ENCODE measurements at places on chromosomes 5 and 9.

- no peak for DNase-seq
Measured at GRCh38 chr5:55438998-55439397, 95.8 kb downstream of the PLPP1 start.

- DNase-seq = no peak
Measured at GRCh38 chr5:158529454-158529853, 570.3 kb downstream of the EBF1 start.

GRCh38 chr5:159669559-159669958 lies 246.7 kb upstream of the ADRA1B start:
- no peak for DNase-seq

GRCh38 chr9:34592895-34593601 lies 3.5 kb upstream of the CNTFR start:
- DNase-seq = no peak

GRCh38 chr5:37940931-37941623 lies 101.2 kb upstream of the GDNF start:
- DNase-seq = no peak

DNA sequence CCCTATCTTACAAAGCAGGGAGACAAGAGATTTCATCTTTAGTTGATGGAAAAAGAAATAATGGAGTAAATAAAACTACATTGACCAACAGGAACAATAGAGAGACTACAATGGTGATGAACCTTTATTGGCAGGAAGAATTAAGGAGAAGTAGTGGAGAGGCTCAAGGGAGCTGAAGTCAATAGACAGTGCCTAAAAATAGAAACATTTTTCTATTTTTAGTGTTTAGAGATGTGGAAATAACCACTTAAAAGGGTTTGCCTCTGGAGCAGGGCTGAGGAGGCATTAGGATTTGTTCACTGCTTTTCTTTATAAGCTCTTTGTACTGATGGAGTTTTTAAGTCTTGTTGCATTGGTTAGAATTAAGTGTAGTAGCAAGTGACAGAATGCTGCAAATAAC lies 98.4 kb upstream of the ERCC6L2 start:
- no peak for DNase-seq

DNA sequence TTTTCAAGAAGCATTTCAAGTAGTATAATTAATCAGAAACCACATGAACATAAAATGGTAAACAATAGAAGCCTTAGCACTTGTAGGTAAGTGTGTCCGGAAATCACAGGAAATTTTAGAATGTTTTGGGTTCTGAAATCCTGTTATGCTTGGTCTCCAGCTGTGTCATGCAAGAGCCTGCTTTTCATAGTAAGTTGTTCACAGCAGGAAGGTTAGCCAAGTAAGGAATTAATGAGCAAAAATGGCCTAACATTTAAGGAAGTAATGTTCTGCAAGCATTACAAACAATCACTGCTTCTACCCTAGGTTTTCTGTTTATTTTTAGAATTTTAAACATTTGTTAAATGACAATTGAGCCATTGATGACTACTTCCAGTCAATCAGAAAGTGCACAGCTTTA lies 669.5 kb downstream of the SLCO4C1 start:
- DNase-seq = no peak

DNA sequence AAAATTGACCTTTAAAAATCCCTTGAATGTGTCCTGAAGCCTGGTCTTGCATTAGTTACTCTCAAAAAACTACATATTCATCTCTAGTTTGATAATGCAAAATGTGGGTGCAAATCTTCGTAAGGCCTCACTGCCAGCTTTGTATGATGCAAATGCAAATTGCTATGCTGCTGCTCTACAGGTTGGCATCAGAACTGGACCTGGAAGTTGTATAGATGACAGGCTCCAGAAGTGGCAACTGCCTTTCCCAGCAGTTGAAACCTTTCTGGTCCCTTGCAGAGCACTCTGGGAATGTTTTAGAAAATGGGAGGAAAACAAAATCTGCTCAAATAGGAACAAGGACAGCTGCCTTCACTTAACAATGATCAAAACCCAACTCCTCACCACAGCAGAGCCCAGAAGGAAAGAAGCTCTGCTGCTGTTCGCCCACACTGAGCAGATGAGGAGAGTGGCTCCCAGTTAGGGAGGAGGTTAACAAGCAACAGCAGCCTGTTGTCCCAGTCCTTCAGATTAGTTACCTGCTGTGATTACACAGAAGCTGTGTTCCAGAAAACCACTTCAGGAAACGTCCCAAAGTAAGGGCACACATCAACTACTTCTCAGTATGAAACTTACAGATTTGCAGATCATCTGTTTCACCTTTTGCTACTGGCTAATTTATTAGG lies 93.5 kb downstream of the PLPP1 start:
- DNase-seq = no peak

DNA sequence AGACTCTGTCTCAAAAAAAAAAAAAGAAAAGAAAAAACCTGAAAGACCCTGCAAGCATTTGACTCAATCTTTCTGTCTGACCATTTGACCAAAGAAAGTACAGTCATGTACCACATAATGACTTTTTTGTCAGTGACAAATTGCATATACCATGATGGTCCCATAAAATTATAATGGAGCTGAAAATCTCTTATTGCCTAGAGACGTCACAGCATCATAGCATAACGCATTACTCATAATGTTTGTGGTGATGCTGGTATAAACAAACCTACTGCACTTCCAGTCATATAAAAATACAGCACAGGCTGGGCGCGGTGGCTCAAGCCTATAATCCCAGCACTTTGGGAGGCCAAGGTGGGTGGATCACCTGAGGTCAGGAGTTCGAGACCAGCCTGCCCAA lies 10.5 kb downstream of the ECM2 start:
- DNase-seq = no peak

GRCh38 chr5:123429993-123430392 lies 6.8 kb upstream of the CEP120 start:
- DNase-seq = no peak

DNA sequence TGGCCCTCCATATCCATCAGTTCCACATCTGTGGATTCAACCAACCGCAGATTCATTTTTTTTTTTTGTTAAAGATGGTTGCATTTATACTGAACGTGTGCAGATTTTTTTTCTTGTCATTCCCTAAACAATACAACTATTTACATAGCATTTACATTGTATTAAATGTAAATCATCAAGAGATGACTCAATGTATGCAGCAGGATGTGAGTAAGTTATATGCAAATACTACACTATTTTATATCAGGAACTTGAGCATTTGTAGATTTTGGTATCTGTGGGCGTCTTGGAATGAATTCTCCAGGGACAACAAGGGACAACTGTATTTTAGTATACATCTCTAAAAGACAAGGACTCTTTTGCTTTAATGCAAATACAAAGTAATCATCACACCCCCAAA lies 299.2 kb upstream of the ZNF608 start:
- DNase-seq = no peak

GRCh38 chr5:15598294-15598902 lies 98.4 kb downstream of the FBXL7 start:
- no peak for DNase-seq

DNA sequence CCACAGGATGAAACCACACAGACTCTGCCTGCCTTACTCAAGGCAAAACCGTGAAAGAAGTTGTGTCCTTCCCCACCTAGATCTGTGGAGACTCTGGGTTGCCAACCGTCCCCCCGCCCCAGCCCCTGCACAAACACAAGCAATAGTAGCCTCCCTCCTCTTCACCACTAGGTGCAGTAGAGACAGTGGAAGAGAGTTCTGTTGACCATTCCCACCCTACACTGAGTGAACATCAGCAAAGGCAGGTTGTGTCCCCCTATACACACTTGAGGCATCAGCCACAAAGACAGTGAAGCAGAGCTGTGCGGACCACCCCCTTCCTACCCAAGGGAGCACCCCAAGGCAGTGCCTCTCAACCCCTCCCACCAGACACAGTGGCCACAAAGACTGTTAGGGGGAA lies 223.7 kb upstream of the NFIL3 start:
- DNase-seq = no peak

DNA sequence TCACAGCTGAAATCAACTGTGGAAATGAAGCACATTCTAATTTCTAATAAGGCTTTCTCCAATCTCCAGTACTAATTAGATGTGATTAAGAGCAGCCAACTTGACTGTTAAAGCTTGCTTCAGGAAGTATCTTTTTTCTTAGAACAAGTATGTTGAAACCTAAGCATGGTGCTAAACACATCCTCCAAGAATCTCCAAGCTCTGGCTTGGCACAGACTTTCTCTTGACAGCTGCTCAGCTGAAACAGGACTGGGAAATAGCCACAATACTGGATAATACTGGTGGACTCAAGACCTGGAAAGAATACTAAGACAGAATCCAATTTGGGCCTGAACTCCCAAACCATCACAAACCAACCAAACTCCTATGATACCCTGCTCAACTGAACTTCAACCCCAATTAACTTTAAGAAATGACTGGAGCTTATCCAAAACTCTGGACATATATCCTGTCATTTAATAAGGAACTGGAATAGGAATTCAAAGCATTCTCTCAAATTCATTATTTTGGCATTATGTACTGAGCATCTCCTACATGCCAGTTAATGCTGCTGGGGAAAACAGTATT lies 16.2 kb downstream of the PRKAA1 start:
- no peak for DNase-seq

- DNase-seq = no peak
Measured at GRCh38 chr5:5146530-5147160, 6.5 kb downstream of the ADAMTS16 start.

DNA sequence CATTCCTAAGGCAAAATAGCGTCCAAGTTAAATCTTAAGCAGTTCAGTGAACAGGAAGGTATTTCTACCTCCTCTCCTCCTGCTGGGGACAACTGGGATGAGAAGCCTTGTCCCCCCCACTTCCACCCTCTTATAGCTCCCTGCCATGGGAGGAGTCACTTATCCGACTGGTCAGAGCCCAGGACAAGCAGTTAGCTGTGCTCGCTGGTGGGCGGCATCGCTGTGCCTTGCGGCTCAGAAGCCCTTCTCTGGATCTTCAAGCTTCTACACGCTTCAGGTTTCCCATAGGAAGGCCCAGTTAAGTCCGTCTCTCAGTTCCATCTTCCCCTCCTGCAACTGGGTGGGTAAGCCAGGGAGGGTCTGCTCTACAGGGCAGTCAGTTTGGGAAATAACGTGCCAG lies 77.2 kb downstream of the PAX5 start:
- no peak for DNase-seq

DNA sequence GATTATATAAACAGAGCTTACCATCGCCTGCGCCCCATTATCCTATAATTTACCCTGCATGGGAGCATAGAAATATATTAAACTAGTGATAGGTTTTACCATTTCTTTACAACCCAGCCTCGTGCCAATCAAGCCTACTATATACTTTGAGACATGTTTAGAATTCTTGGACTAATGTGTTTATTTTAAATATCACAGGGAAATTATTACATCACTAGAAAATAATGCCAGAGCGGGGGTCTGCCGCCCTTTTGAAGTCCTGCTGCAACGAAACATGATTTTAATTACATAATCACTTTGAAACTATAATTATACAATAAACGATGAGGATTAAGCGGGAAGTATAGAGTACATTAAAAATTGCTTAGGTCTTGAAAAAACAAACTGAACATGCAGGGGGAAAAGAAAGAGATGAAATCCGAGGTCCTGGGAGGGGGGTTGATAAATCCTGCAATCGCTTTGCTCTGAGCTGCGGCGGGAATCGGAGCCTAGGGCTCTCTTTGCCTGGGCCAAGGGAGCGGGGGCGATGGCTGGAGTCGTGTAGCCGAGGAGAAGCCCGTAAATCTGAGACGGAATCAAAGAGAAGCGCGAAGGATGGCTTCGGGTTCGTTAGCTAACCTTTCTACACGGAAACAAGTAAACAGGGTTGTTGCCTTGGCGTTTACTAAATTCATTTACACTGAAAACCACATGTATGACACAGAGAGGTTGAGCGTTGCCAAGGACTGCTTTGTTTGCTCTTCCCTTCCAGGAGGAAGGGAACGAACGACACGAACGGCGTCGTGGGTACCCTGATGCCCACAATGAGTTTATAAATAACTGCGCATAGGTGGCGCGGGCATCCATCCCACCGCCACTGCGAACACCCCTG lies 127.6 kb downstream of the TMEM174 start:
- DNase-seq = no peak

DNA sequence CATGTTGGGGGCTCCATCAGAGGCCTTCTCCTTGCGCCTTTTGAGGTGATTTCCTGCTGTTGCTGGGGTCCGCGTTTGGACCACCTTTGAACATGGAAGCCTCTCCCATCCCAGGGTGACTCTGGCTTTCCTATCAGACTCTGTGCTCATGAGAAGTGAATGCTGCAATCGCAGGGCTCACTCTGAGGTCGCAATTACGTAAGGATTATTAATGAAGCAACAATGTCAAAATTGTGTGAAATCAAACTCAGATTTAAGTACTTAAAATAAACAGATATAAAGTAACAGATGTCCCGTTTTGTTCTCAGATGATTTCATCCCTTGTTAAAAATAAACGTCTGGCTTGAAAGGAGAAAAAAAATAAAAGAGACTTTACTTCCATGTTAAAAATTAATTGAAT lies 634.2 kb downstream of the BNC2 start:
- DNase-seq = no peak

DNA sequence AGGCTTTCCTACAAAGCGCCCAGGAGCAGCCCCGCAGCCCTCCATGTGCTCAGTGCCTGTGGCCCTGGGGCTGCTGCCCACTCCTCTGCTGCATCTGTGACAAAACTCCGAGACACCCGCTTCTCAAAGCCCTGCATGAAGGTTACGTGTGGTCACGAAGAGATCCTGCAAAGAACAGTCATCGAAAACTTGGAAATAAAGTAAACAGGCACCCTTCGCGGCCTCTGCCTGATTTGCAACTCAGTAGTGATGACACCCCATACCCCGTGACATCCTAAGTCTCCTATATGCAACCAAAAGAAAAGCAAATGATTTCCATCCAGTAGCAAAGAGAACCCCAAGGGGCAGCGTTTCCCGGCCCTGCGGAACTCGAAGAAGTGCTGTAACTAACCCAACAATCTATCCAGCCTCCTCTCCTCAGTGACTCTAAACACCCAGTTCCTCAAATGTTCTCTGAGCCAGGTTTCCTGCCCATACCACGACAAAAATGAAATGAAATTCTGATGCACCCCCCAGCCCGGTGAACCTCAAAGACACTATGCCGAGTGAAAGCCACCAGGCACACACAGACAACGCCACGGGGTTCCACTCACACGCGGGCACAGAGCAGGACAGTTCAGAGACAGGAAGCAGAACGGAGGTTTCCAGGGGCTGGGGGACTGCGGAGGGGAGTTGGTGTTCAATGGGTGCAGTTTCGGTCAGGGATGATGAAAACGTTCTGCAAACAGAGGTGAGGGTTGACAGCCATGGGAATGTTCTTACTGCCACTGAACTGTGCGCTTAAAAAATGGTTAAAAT lies 19.0 kb downstream of the NACC2 start:
- DNase-seq = no peak

DNA sequence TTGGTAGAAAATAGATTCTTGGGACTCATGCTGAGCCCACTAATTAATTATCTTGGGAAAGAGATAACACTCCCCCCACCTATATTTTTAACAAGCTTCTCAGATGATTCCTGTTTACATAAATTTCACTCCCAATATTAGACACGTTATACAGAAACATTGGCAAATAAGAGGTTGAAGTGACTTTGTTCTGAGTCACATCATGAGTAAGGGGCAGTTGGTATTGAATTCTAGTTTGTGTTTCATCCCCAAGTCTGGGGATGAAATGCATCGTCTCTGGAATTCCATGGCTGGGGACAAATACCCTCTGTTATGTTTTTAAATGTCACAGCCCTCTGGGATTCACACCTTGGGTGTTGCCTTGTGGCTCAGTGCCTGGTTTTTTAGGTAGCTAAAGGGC lies 41.0 kb downstream of the BASP1 start:
- no peak for DNase-seq

GRCh38 chr9:125998837-125999503 lies 251.8 kb downstream of the PBX3 start:
- DNase-seq = no peak
